HFF-Myc (cell line): ENCODE measurements at places on chromosomes 7 and 10.

- DNase-seq, result no peak
These were observed 21.6 kb upstream of the TSPAN33 start for GRCh38 chr7:129122751-129123509.

GRCh38 chr10:97081621-97082235 lies 104.0 kb downstream of the SLIT1 start:
- peak; percentile 29 for DNase-seq

- no peak for DNase-seq
These were observed 80.0 kb upstream of the NPVF start for GRCh38 chr7:25308246-25308645.

GRCh38 chr7:17523813-17524739 lies 225.6 kb downstream of the AHR start:
- no peak for DNase-seq

DNA sequence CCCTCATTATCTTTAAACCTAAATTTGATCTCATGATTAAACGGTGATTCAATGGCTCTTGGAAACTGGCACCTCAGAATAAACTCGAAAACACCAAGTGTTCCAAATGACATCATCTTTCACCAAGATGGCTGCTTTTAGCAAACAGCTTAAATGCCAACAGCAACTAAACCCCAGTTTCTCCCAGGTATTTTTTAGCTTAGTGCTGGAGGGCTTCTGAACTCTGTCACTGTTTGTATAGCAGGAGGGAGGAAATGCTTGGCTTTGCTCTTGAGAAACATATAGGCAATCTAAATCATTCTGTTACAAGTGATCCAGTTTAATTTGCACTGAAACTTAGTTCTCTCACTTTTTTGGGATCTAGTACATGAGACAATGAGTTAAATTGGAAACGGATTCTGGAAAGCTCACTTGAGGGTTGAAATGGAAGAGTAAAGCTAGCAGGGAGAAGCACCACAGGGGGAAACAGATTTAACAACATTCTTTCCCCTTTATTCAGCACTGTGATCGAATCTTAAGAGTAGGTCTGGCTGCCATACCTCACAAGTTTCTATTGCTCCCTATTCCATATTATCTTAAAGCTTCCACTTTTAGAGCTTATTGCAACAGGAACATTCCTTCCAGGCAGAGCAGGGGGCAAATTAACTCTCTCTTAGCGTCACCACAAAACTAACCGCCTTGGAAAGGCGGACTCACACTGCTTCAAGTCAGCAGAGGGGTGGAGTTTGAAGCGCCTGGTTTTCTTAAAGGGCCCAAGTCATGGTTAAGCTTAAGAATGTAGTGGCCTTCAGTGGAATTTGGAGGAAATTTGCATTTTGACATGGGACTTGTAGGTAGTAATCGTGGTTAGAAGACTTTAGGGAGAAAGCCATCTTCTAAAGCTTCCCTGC lies 1.8 kb upstream of the CCDC6 start:
- DNase-seq, result peak; percentile 60

- DNase-seq, result no peak
These were observed 107.0 kb downstream of the ADARB2 start for GRCh38 chr10:1630304-1630703.
